ENCODE measurements at places on chromosomes 7 and 10.
A peak's percentile ranks its signal among the peaks of the same experiment; 100 is the strongest.

DNA sequence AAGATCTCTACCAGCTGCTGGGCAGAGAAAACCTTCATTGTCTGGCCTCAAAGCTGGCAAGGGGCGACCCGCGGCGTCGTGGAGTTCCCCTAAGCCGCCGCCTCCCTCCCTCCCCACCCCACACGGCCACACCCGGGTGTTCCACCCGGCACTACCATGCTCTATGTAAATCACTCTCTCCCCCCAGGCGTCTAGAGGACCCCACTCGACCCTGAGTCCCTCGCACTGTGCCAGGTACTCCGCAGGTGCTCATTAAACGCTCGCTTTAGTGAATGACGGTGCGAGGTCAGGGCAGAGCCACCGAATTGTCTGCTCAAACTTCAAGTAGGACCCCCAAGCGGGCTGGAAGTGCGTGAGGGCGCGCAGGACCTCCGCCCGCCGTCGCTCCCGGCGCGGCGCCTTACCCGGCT, 628 bp downstream of the PARP12 start:
- no peak for DNase-seq

- DNase-seq, result no peak
Observed at GRCh38 chr10:117268258-117268657, 27.3 kb downstream of the SLC18A2 start.

GRCh38 chr7:158740657-158741293, 36.2 kb upstream of the NCAPG2 start:
- DNase-seq, result no peak

DNA sequence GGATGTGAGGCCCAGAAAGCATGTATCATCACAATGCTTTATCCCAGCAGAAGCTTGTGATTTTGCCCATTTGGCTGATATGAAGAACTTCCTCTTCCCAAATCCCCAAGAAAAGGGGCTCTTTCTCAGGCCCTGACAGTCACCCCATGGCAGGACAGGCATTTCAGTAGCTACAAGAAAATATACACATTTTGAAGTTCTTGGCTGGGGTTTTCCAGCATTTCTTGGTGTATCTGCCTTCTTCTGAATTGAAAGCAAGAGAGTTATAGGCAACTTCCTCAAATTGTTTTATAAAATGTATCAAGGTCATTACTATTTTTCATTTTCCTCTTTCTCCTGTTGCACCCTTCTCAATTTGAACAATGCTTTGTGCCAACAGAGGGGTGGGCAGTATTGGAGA, 63.3 kb upstream of the PDLIM1 start:
- no peak for DNase-seq

DNA sequence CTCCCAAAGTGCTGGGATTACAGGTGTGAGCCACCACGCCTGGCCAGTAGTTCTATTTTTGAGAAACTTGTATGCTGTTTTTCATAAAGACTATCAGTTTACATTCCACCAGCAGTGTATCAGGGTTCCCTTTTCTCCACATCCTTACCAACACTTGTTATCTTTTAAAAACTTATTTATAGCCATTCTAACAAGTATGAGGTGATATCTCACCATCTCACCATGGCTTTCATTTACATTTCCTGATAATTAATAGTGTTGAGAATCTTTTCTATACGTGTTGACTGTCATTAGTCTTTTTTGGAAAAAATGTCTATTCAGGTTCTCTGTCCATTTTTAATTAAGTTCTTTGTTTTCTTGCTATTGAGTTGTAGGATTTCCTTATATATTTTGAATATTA, 416.1 kb downstream of the NEBL start:
- no peak for DNase-seq

DNA sequence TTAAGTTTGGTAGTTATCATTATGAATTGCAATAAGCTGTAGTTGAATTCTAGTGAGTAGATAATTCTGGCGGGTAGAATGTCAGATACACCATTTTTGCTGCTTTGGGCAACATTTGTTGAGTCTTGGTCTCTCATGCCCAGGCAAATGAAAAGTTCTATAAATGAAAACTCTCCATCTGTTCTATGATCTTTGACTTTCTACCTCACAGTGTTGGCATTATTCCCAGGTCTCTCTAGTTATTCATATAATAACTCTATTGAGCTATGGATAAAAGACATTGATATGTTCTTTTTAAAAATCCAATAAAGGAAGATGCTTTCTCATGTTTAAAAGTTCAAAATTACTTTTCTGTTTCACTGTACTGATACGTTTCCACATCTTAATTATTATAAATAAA, 415.3 kb upstream of the SEMA3D start:
- no peak for DNase-seq

GRCh38 chr10:50544857-50545429, 78.8 kb downstream of the SGMS1 start:
- no peak for DNase-seq

DNA sequence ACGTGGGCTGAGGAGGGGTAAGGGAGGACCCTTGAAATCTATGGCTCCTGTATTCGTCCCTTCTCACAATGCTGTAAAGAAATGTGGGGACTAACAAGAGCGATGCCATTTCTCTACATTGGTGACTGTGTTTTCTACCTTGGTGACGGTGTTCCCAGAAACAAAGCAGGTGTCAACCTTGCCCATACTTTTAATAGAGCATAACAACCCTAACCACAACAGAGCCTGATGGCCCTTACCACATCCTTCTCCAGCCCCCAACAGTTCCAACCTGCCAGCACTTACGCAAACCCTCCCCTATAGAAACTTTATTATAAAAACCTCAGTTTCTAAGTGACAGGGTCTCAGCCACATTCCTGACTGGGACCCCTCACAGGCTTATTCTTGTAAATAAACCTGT, 28.2 kb upstream of the ADCYAP1R1 start:
- DNase-seq, result no peak

GRCh38 chr7:77321300-77321699, 94.8 kb downstream of the GSAP start:
- DNase-seq, result no peak

- peak; percentile 84 for DNase-seq
Observed at GRCh38 chr10:102917314-102917961, 656 bp upstream of the CNNM2 start.

- no peak for DNase-seq
Observed at GRCh38 chr10:63409465-63410027, 56.2 kb downstream of the JMJD1C start.

DNA sequence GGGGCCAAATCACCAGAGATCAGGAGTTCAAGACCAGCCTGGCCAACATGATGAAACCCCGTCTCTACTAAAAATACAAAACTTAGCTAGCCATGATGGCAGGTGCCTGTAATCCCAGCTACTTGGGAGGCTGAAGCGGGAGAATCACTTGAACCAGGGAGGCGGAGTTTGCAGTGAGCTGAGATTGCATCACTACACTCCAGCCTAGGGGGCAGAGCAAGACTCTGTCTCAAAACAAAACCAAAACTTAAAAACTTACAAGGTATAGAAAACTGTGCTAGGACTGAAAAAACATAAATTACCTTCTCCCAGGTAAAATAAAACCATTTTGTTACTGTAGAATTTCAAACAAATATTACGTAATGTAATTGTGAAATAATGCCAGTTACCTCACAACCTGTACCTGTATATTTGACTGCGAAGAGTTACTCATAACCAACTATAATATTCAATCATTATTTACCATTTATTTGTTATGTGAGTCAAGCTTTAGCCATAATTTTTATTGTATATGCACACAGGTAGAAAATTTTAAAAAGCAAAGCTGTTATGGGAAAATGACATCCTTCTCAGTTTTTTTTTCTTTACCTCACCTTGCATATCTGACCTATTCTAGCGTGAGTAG, 180.9 kb downstream of the SEMA3A start:
- DNase-seq, result no peak
